Psoas muscle (tissue), 8 donors: ENCODE measurements at places on chromosomes 2 and 18. TPM values are rescaled to one million over a fixed set of nuclear protein-coding genes. Genes with fewer than 3 reads are reported as not detected.

DNA sequence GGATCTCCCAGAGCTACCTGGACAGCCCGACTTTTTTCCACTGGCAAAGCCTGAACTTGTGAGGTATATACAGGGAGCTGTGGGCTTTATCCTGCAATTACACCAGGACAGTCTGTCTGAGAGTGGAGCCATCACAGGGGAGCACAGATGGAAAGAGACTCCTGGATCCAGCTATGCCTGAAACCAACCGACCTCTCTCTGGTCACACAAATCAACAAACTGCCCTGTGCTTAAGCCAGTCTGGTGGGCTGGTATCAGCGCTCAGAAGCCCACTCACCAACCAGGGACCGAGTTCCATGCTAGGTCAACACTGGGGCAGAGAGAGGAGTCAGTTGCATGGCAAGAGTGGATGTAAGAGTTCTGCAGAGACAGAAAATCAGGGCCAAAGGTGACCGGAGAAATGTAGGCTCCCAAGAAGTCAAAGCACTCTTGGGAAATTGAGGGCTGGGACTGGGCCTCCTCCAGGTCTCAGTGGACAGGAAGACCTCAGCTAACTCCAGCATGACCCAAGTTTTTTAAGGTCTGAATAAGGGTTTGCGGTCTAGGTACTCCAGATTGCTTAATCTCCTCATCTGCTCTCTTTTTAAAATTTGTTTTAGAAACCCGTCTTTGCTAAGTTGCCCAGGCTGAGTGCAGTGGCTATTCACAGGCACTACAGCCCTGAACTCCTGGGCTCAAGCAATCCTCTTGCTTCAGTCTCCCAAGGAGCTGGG is 3.8 kb upstream of the BOK start:
- DNase-seq, result no peak

- no peak for DNase-seq
Measured at GRCh38 chr18:35076135-35076924, 35.1 kb downstream of the MAPRE2 start.

DNA sequence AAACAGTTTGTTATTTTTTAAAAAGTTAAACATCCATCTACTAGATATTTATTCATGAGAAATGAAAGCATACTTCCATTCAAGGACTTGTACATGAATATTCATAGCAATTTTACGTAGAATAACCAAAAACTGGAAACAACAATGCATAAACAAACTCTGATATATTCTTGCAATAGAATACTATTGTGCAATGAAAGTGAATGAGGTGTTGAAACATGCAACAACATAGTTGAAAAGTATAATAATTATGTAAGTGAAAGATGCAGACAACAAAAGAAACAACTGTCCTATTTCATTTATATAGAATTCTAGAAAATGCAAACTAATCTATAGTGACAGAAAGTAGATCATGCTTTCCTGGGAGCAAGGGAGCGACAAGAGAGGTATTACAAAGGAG is 206.6 kb upstream of the KLHL29 start:
- DNase-seq, result no peak

CXCR4 gene
- total RNA-seq, result 8.2 TPM

GRCh38 chr2:199230091-199230490 is 227.6 kb downstream of the SATB2 start:
- no peak for DNase-seq

DNA sequence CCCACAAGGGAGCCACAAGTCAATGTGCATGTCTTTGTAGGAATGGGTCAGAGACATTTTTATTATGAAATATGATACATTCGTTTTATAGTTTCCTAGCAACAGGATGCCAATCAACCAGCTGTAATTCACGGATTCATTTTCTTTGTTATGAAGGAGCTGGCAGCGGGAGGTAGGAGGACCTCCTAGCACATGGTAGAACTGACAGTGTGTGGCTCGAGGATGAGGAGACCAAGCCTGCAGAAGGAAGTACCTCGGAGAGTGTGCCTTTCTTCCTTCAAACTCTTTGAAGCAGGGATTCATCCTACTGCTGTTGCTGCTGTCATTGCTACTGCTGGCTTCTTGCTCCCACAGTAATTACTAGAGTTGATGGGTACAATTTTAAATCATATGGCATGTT is 504.8 kb upstream of the KLHL29 start:
- no peak for DNase-seq

ALPP gene
- total RNA-seq, result not detected

DNA sequence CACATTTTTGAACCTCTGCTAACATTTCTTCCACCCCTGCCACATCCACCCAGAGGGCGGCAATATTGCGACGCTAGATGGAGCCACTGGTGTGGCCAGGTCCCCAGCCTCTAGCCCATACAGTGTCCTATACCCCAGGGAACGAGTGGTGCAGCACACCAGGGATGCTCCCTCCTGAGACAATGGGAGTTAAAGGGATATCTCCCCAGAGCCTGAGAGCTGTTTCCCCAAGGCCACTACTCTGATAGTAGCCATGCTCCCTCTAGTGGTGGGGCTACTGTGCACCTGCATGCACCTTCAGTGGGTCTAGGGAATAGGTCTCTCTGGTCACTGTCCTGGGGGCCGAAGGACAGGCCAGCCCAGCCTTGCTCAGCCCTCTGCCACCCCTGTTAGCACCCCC is 336.4 kb upstream of the FSHR start:
- DNase-seq, result no peak

- no peak for DNase-seq
Measured at GRCh38 chr2:38935568-38936172, 46.0 kb downstream of the ARHGEF33 start.

DNA sequence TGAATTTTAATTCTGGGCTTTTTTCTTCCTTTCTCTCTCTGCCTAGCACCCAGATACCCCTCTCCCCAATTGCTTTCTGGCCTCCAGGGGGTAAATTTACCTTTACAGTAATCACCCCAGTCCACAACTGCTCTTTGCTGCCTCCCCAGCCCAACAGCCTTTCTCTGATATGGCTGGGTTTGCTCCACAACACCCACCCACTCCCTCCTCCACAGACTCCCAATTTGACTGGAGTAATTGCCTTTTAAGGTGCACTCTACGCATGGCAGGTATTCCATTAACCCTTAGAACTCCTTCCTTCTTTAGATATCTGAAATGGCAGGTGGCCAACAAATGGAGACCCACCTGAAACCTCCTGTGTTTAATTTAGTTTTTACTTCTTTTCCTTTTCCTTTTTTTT is 3.6 kb downstream of the CELF4 start:
- no peak for DNase-seq

MYL12A gene
- 2,789 TPM for total RNA-seq

- DNase-seq, result no peak
Measured at GRCh38 chr2:179186126-179186525, 78.5 kb downstream of the SESTD1 start.

- DNase-seq, result no peak
Measured at GRCh38 chr2:29114586-29114945, 649 bp upstream of the CLIP4 start.

GRCh38 chr2:60271713-60272112 is 281.7 kb downstream of the BCL11A start:
- DNase-seq, result no peak

DLX2 gene
- total RNA-seq, result not detected

RGPD8 gene
- total RNA-seq, result 6.5 TPM

DNA sequence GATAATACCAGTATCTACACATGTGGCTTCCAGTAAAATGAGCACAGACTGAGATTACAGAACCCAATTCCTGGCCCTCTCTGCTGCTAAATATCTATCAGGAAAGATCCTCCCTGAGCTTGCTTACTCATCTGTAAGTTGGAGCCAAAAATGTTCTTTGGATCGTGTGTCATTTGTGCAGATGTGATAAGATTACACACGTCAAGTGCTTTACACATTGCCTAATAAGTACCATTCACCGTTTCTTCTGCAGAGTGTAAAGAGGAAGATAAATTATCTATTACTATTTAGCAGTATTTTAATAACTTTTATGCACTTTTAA is 23.2 kb upstream of the SLC20A1 start:
- no peak for DNase-seq

- no peak for DNase-seq
Measured at GRCh38 chr2:128641421-128642080, 322.9 kb upstream of the HS6ST1 start.

- DNase-seq, result no peak
Measured at GRCh38 chr2:199977984-199978415, 22.6 kb downstream of the MAIP1 start.

- DNase-seq, result no peak
Measured at GRCh38 chr2:63861220-63861822, 19.6 kb downstream of the UGP2 start.

GRCh38 chr2:84919885-84920580 is 14.6 kb downstream of the TMSB10 start:
- DNase-seq, result peak; percentile 37

DNA sequence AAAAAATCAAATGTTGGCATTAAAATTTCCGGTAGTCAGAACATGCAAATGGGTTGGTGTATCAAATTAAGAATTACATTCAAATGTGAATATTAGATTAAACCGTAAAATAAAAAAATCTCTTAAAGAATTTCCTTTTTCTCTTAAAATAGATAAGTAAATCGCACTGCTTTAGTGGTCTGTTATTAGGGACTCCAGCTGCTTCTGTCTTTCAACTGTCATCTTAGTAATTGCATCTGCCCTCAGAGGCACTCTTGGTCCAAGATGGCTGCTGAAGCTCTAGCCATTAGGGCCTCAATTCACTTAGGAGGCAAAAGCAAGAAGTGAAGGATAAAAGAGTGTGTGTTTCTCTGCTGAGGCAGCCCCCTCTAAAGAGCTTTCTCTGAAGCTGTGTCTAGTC is 132.4 kb downstream of the MGAT5 start:
- no peak for DNase-seq

DNA sequence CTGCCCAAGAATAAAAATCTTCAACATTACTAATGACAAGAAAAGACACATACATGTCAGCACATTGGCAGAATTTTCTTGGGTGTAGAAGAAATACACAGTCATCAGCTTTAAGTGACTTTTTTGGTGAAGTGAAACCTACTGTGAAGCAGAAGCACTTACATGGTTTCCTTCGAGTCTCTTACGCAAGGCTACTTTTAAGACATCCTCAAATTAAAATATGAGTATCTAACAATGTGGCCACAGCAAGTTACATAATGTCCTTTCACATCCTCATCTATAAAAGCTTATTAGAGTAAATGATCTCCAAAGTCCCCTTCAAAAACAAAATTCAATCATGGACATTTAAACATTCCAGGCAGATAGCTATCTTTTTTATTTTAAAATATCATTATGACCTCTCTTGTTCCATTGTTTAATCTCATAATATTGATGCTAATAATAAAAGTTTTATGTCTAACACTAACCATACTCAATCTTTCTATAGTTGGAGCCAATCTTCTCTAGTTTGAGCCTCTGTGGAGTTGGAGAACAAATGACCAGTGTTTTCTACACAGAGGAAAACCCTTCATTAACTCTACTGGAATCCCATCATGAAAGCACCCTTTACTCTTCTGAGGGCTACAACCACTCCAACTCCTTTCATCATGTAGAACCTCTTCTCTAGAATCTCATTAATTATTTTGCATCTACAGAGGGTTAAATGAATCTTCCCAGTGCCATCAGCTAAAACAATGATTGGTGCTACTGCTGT is 182.2 kb upstream of the ZFP36L2 start:
- no peak for DNase-seq

DNA sequence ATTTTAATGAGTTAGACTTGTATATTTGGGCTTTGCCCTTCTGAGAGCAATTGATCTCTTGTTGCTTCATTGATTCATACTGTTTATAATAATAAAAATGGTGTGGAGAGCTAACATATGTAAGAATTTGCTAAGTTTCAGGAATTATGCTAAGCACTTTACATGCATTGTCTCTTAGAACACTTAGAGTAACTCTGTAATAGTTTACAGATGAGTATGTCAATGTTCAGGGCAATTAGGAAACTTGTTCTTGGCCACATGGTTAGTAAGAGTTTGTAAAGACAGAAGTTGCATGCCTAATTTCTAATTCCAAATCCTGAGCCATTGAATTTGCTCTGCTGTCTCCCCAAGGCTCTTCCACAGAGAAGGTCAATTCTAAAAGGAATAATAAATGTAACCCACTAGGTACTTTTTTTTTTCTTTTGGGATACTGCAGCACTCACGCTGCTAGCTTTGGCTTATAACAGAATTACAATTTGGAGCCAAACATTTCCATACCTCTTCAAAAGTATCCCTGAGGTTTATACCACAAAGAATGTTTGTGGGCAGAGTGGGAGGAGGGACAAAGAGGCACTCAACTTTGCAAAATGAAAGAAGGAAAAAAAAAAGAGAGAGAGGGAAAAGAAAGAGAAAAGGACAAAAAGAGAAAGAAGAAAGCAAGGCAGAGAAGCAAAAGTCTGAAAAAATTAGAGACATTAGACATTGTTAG is 232.4 kb downstream of the CALCRL start:
- no peak for DNase-seq

DNA sequence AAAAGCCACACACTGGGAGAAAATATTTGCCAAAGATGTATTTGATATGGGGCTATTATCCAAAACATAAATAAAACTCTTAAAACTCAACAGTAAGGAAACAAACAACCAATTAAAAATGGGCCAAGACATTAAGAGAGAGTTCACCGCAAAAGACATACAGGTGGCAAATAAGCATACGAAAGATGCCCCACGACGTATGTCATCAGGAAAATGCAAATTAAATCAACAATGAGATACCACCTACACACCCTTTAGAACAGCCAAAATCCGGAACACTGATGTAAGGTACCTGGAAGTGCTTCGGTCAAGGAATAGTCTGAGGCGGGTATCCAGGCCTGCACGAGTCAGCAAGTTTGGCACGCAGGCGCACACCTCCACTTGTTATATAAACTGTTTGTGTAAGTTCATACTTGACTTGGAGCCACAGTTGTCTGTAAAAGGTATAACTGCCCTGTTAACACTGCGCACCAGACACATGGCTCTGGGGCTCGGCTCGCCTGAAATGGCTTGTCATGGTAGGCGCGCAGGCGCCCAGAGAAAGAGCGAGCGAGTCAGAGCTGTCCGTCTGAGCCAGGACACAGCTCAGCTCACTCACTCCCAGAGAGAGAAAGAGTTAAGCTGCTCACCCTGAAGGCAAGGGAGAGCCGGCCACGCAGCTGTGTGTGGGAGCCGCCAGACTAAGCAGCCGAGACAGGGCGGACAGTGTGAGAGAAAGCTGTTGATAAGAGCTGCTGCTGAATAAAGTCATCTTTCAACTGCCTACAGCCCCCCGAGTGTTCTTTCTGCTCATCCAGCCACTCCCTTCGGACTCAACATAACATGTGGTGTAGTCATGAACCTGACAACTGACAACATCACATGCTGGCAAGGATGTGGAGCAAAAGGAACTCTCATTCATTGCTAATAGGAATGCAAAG is 87.3 kb downstream of the HNRNPLL start:
- peak; percentile 64 for DNase-seq

GRCh38 chr18:62102221-62102620 is 84.6 kb downstream of the PIGN start:
- no peak for DNase-seq

DNA sequence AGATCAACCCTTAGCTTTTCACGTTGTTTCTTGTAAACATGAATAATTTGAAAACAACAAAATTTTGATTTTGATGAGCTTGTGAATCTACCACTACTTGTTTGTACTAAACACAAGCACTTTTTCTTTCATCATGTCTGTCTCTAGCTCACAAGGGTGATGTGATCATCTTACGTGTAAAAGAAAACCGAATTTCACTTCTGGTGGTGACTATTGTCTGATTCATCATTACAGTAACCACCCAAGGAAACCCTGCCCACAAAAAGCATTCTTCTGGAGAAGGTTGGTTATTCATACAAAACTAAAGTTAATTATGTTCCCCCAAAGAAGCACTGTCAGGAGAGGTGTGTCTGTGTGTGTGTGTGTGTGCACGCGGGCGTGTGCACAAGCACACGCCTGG is 285.4 kb downstream of the ZNF516 start:
- no peak for DNase-seq
